Stimulated activated CD4-positive, alpha-beta T cell treated with anti-CD3 and anti-CD28 coated beads, Interleukin-12 subunit alpha, Interleukin-12 subunit beta, amount 100 ng/mL, for 48 hours (primary cell): ENCODE measurements at places on chromosomes 1 and 21.

DNA sequence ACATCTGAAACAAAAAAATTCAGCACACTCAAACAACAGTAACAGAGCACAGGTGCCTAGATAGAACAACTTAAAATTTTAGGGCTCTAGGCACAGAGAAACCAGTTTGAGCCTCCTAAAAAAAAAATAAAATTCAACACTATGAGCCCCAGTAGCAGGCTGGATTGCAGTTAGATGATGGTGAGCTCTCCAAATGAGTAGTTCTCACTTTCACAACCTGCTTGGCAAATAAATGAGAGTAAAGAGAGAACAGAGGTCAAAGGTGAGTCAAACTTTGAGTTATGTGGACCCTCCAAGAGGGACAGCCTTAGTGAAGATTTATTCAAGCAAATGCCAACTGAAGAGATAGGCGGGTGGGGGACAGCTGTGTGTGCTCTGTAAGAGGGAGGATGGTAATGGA lies 3.6 kb downstream of the BEND5 start:
- no peak for DNase-seq

- DNase-seq: no peak
These were observed 30.8 kb upstream of the ZNF648 start for GRCh38 chr1:182092336-182092735.

- DNase-seq: no peak
These were observed 10.1 kb downstream of the HMGCS2 start for GRCh38 chr1:119758584-119758983.

DNA sequence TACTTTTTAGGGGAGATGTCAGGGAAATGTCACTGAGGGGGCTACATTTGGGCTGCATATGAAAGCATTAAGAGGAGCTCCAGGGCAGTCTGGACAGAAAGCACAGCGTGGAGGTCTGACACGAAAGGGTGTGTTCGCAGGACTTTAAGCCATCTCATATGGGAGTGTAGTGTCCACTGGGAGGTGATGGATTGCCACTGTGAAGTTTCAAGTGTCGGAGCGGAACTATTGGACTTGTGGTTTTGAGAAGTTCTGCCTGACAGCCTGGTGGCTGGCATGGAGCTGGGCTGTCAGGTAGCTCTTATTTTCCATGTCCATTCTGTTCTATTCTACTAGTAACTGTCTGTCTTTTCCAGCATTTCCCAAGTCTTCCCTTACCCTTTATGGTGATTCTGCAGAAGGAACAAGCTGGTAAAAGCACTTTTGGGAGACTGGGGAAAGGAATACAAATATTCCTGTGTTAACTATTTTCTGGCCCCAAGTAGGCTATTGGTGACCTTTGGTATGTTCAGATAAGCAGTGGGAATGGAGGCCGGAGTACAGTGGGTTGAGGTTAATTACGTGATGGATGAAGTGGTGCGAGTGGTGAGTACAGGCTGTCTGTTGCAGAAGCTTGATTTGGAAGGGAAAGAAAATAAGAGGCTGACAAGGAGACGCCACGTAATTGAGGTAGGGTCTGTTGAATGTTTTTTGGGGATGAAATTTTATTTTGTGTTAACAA lies 19.3 kb downstream of the B3GALT5 start:
- no peak for DNase-seq

- no peak for DNase-seq
These were observed 175.5 kb downstream of the HUNK start for GRCh38 chr21:32048353-32048752.

- no peak for DNase-seq
These were observed 79.1 kb downstream of the POFUT2 start for GRCh38 chr21:45208627-45208951.

DNA sequence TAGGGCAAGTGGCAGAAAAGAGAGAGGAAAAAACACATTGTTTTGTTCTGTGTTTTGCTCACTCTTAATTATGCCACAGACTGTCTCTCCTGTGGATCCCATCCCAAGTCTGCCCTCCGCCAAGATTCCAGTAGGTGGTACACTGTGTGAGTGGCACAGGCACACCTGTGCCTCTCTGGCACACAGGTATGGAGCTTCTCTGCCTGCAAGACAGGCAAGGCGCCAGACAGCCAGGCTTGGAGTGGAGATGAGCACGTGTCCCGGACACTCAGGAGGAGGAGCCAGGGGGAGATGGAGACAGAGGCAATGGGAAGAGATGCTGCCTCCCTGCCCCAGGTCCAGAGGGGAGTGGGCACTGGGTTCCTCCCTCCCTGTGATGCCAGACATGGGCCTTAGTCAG lies 6.5 kb upstream of the GRIK3 start:
- DNase-seq: no peak

- no peak for DNase-seq
These were observed 229.9 kb downstream of the TTLL7 start for GRCh38 chr1:83769072-83769471.

DNA sequence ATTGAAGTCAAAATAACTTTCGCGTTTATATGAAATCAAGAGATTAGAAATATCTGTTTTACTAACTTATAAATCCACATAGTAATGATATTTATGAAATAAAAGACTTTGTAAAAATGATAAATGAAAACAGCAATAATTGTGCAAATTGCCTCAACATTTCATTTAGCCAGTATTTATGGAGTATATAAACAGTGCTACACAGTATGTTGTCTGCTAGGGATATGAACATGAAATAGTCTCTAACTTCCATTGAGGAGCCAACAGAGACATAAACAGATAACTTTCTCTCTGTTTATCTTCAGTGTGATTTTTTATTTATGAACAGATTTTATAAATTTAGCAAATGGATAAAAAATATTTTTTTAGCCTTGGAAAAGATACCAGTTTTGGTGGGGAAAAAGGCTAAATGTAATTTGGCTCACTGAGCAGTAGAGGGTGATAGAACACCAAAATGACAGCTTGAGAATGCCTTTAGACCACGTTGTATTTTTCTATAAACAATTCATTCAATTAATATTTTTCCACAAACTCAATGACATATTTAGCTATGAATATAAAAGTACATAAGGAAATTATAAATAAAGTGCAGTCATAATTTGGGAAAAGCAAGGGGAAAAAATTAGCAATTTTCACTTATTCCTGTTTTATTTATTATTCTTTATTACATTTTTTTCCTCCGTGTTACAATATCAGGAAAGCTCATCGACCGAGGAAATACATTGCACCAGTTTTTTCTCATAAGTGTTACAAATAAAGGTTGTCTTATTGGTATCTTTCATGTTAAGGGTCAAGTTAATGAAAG lies 47.5 kb upstream of the EEIG2 start:
- DNase-seq: no peak

- no peak for DNase-seq
These were observed 57.0 kb downstream of the SCCPDH start for GRCh38 chr1:246781212-246781611.

DNA sequence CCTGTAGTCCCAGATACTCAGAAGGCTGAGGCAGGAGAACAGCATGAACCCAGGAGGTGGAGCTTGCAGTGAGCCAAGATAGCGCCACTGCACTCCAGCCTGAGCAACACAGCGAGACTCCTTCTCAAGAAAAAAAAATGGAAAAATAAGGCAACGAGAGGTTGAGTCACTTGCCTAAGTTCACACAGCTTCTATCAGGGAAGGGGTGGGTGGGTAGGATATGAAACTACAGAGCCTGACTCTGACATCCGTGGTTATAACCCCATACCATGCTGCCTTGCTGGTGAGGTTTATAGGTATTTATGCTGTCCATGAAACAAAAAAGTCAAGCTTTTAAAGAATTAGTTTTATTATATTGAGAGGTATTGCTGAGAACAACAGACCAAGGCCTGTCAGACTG lies 61.5 kb upstream of the RAB4A start:
- DNase-seq: no peak

- no peak for DNase-seq
These were observed 8.0 kb downstream of the PLXNA2 start for GRCh38 chr1:208235982-208236761.

- DNase-seq: no peak
These were observed 216.2 kb downstream of the PLPP3 start for GRCh38 chr1:56363007-56363770.

DNA sequence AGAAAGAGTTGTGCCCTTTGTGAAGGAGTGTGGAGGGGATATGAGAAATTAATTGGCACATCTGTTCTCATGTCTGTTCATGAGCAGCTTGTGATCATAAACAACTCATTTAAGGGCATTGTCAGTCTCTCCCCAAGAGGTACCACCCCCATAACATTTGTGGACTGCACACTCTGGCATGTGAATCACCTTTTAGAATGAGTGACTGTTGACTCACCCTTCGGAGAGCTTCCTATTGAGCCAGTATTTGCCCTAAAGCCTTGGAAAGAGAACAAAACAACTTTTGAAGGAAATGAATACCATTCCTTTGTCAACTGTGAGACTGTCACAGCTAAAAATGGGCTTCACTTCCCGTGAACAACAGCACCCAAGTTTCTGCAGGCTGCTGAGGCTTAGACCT lies 27.5 kb upstream of the MYSM1 start:
- no peak for DNase-seq

DNA sequence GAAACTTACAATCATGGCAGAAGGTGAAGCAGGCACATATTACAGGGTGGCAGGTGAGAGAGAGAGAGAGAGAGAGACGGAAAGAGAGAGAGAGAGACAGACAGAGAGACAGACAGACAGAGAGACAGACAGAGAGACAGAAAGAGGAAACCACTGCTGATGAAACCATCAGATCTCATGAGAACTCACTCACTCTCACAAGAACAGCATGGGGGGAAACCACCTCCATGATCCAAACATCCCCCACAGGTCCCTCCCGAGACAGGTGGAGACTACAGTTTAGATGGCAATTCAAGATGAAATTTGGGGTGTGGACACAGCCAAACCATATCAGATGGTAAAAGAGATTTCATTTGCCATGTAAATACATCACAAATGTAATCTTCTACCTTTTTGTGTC lies 708.1 kb downstream of the MRPL39 start:
- DNase-seq: no peak

DNA sequence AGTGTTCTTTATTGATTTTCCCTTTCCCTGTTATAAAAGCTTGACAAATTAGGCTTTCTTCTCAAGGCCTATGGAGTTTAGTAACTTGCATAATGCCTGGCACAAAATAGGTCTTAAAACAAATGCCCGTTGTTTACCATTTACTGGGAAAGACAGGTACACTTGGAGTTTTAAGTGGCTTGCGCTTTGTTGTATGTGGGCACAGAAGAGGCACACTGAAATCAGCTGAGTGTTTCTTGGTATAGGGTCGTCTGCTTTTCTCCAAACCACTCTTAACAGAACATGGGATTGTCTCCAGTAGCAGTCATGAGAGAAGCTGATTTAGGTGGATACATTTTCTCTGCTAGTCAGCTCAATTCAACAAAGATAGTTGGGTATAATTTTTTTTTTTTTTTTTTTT lies 132.5 kb downstream of the SYT14 start:
- DNase-seq: no peak

GRCh38 chr1:232982238-232982944 lies 32.0 kb downstream of the NTPCR start:
- no peak for DNase-seq

- no peak for DNase-seq
These were observed 10.2 kb downstream of the SRSF4 start for GRCh38 chr1:29171521-29171920.

GRCh38 chr1:235078480-235079381 lies 49.9 kb downstream of the TOMM20 start:
- DNase-seq: no peak

GRCh38 chr1:207867136-207868109 lies 43.5 kb downstream of the CD34 start:
- DNase-seq: no peak

GRCh38 chr1:154536570-154536969 lies 21.9 kb downstream of the UBE2Q1 start:
- no peak for DNase-seq

DNA sequence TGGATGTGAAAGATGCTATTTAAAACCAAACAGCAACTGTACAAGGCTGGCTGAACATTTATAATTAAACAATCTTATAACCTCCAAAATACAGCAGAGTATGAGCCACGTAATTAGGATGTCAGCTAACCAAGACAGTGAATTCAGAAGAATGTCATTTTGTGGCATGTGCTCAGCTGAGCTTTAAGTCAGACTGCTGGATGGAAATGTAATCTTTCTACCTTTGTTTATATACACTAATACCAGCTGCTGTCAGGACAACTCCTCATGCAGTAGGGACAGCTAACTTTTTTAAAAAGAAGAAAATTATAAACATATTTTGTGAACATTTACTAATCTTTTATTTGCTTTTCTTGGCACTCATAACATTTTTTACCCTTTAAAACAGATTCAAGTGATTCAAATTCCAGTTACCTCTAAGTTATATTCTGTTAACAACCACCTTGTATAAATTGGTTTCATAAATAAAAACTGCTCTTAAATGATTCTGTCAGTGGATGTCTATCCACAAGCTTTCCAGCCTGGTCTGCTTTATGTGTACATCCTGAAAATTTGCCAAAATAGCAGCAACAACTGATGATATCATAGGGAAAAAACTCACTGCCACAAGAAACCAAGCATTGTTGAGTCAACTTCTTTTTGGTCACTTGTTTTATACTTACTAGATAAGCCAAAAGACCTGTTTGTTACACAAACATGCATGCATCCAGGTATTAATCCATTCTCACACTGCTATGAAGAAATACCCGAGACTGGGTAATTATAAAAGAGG lies 36.1 kb downstream of the DPH5 start:
- no peak for DNase-seq

DNA sequence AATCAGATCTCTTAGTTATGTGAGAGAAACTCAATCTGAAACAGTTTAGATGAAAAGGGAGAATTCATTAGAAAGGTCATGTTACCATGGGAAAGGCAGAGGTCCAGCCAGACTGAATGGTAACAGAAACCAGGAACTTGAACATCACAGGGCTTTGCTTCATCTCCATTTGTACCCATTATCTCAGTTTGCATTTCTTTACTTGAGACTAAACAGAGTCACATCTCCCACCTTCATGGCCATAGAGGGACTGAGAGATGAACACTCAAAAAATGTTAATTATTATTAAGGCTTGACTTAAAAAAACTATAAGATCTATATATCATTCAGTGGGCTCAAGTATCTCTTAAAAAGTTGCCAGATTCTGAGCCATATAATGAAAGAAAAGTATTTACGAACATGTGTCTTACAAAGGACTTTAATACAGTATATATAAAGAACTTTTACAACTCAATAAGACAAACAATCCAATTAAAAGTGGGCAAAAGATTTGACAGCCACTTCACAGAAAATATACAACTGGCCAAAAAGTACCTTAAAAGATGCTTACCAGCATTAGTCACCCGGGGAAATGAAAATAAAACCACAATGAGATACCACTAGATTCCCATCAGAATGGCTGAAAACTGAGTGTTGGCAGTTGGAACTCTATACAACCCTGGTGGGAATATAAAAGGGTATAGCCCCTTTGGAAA lies 13.2 kb downstream of the KYAT3 start:
- no peak for DNase-seq

DNA sequence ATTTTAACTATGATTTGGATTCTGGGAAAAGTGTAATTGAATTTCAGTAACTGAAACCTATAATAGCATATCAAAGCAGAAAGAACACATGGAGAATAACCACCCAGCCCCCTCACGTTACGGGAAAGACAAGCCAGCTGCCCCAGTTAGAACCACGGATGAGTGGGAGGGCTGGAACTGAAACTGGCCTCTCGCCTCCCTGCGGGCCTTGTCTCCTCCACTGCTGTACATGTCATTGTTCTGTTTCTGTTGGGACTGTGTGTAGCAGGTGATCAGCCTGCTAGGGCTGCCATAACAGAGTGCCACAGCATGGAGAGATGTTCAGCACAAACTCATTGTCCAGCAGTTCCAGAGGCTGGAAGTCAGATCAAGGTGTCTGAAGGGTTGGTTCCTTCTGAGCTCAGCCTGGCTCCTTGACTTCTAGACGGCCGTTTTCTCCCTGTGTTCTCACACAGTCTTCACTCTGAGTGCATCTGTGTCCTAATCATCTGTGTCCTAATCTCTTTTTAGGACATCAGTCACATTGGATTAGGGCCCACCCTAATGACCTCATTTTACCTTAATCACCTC lies 52.4 kb downstream of the MAP3K21 start:
- DNase-seq: no peak
